Kidney capillary endothelial cell (primary cell): ENCODE measurements at places on chromosomes 1 and 21.

DNA sequence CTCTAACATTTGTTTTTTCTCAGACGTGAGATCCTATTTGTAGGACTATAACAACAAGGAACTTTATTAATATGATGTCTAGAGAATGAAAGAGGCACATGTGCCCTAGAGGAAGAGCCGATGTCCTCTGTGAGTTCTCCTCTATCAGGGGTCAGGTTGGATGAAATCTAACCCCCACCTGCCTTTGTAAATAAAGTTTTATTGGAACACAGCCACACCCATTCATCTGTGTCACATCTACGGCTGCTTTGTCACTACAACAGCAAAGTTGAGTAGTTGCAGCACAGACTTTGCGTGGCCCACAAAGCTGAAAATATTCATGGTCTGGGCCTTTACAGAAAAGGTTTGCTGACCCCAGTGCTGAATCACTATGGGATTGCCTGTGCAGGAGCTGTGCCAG is 571 bp upstream of the CAPN9 start:
- DNase-seq = no peak

GRCh38 chr1:89906088-89906487 is 85.3 kb downstream of the LRRC8D start:
- DNase-seq = no peak

GRCh38 chr1:208101661-208102431 is 142.3 kb downstream of the PLXNA2 start:
- no peak for DNase-seq

DNA sequence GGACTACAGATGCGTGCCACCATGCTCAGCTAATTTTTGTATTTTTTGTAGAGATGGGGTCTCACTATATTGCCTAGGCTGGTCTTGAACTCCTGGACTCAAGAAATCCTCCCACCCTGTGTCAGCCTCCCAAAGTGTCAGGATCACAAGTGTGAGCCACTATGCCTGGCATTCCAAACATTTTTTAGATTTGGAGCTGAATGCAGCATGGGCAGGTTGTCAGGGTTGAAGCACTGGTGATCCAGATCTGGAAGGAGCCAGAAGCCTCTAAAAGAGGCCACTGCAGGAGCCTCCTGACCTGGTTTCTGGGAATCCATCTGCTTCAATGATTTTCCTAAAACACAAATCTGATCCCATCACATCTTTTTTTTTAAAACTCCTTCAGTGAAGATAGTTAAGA is 1.8 kb upstream of the CTPS1 start:
- DNase-seq = no peak

DNA sequence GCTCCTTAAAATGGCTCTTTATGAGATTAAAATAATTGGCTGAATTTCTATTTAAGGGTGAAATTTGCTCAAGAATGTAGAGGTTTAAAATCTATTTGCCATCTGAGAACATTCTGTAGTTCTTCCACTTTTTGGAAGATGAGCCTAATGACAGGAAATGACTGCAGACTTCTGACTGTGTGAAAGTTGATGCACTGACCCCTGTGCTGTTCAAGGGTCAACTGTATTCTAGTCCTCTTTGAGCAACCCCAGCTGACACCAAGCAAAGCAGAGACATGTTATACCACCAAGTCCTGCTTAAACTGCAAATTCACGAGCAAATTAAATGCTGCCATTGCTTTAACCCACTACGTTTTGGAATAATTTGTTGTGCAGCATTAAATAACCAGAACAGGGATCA is 26.6 kb downstream of the DDAH1 start:
- no peak for DNase-seq

DNA sequence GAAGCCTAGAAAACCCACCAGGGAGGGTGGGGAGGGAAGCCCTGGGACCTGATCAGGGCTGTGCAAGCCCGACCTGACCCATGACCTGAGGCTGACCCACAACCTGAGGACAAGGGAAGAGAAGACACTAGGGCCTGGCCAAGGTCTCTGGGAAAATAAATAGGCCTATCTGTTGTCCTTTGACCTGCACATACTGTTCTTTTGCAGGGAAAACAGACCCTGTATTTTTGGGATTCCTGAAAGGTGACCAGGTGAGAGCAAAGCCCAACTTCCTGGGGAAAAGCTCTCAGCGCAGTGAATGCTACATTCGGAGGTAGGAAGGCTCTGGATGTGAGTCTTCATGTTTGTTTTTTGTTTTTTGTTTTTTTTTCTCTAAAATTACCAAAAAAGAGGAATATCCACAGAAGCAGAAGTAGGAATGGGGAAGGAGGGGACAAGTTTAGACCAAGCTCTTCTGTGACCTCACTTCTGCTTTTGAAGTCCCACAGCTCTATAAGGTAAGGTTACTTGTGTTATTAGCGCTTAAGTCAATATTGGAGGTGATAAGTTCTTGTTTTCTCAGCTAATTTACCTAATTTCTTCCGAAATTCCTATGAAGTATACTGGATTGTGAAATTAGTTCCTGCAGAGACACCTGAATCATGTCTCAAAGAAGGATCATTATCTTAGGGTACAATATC is 26.2 kb upstream of the LYST start:
- DNase-seq = no peak
